ENCODE measurements at places on chromosomes 4 and X.

DNA sequence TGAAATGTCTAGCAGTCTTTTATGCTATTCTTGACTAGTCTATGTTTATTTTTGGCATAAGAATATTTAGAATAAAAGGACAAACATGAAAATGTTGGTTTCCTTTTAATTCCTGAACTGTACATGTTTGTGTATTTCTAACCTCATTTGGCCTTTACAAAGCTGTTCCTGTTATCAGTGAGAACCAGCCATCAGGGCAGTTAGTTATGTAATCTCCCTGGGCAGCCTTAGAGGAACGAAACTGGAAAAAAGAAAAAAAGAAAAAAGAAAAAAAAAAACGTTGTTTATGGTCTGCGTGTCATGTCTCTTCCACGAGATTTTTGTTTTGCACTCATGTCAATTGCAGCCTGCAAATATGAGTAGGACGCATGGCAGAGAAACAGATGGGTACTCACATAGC lies 193.7 kb downstream of the MAGEB5 start:
- DNase-seq: no peak

DNA sequence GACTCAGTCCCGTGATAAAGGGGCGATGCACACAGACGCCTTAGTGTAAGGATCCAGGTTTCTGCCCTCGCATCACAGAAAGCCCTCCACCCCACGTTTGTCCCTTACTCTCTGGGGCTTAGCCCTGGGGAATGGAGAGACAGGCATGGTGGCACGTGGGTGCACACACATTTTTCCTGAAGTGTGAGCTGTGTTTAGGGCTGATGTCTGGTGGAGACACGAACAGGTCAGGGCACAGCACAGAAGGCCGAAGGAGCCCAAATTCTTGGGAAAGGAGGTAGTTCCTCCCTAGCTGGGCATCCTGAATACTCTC lies 84.3 kb upstream of the DHRSX start:
- DNase-seq: no peak

- no peak for DNase-seq
Observed at GRCh38 chr4:84574069-84574720, 8.7 kb upstream of the CDS1 start.

DNA sequence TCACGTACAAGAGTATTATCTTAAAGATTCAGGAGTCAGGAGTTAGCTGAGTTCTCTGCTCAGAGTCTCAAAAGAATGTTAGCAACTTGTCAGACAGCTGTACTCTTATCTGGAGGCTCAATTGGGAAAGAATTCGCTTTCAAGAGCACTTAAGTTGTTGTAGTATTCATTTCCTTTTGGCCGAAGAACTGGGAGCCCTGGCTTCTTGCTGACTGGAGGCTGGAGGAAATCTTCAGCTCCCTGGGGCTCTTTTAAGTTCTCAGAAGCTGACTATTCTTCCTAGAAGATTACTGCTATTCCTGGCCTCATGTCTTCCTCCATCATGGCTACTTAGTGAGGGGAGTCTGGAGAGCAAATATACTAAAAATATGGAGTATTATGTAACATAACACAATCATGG lies 587.2 kb downstream of the EPHA5 start:
- DNase-seq: no peak

All from T-cell (primary cell).